ENCODE measurements at places on chromosomes 3 and 15. TPM values are rescaled to one million over a fixed set of nuclear protein-coding genes. Genes with fewer than 3 reads are reported as not detected.

Gene GOLIM4
- 113 TPM for polyA plus RNA-seq

Gene CAND2
- 11.6 TPM for polyA plus RNA-seq

Gene KLF13
- polyA plus RNA-seq: 70.6 TPM

Gene PLA1A
- polyA plus RNA-seq: 6.0 TPM

DNA sequence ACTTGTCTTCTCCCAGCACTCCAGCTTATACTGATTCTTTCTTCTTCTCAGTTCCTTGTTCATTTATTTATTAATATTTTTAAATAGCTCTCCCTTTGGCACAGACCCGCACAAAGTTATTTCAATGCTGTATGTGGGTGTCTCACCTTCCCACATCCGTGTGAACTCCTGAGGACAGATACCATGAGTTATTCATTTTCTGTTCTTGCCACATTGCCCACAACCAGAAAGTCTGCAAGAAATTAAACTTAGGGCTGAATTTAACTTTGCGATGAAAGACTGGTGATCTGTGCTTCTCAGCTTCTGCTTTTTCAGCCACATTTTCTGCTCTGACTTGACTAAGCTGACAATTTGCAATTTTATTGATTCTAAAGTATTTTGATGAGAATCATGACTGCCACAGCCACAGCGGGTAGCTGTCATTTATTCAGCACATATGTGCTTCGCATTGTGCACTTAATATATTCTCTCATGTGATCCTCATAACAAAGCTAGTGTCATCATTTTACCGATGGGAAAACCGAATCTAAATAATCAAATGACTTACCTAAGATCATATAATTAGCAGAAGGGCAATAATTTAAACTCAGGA lies 569.8 kb downstream of the EDEM1 start:
- DNase-seq: no peak

Data from left renal cortex interstitium (tissue), 4 donors.